CD8-positive, alpha-beta memory T cell (primary cell): ENCODE measurements at places on chromosomes 16 and 17. TPM values are rescaled to one million over a fixed set of nuclear protein-coding genes. Genes with fewer than 3 reads are reported as not detected.
A peak's percentile ranks its signal among the peaks of the same experiment; 100 is the strongest.

DNA sequence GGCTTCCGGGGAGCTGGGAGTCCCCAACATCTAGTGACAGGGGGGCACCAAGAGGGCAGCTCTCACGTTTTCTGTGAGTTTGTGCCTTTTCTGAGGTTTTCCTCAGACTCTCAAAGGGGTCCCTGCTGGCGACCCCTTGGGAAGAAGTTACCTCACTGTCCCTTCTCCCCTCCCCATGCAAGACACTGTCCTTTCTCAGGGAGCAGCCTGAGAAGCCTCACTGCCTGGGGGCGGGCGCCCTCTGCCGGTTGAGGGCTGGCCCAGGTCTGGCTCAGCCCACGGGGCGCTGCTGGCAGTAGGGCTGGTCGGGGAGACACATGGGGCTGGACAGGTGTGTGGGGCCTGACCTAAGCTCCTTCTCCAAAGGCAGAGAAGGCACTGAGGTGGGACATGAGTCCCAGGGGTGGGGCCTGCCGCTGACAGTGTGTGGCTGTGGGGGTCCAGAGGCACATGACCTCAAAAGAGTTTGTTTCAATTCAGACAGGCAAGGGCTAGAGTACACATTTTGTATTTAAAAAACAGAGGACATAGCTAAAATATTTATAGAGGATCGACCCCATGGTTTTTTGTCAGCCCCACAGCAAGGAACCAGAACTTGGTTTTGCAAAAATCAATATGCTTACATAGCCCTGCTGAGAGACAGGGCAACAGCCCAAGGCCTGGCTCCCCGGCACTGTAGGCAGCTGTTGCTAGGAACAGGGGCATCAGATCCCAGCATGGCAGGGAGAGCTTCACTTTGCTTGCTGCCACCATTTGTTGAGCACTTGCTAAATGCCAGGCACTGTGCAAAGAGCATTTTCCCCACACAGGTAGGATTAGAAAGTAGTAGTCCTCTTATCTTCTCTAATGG is 18.5 kb upstream of the ALDH3A1 start:
- DNase-seq, result peak; percentile 57

GRCh38 chr17:64240261-64240740 is 22.8 kb downstream of the TEX2 start:
- no peak for DNase-seq

GRCh38 chr17:39209317-39210092 is 9.4 kb downstream of the RPL19 start:
- DNase-seq, result peak; percentile 73

- DNase-seq, result peak; percentile 86
Observed at GRCh38 chr17:78343543-78344201, 16.2 kb downstream of the SOCS3 start.

GRCh38 chr16:82055117-82055516 is 20.1 kb downstream of the HSD17B2 start:
- no peak for DNase-seq

Gene GABARAPL2
- 61.7 TPM for total RNA-seq

- peak; percentile 69 for DNase-seq
Observed at GRCh38 chr17:1487939-1488825, 4.3 kb downstream of the MYO1C start.

DNA sequence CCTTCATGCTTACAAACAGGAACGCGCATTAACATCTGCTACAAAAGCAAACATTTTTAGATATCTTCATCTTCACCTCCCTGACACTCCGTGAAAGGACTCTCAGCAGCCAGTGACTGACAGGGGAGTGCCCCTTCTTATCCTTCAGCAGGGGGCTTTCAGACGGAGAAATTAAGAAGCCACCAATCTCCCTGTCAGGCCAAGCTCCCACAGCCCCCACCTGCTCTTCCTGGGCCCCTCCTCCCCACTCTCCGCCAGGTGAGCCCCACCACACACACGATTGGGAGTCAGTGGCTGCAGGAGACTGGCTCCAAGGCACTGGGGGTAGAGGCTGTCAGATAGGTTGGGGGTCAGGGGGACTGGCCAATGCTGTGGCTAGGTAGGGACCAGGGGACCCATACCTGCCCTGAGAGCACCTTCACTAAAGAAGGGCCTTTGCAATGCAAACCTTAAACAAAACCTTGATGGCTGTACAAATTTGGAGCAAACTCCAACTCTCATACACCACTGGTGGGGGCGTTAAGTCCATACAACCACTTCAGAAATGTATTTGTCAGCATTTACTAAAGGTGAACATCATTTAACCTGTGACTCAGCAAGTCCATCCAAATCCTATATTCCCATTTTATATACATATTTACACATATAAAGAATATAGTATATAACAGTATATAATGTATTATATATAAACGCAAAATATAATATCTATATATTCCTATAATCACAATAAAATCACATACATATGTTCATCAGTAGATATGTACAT is 232.2 kb downstream of the ZNF423 start:
- no peak for DNase-seq

Gene STAC2
- total RNA-seq, result not detected

DNA sequence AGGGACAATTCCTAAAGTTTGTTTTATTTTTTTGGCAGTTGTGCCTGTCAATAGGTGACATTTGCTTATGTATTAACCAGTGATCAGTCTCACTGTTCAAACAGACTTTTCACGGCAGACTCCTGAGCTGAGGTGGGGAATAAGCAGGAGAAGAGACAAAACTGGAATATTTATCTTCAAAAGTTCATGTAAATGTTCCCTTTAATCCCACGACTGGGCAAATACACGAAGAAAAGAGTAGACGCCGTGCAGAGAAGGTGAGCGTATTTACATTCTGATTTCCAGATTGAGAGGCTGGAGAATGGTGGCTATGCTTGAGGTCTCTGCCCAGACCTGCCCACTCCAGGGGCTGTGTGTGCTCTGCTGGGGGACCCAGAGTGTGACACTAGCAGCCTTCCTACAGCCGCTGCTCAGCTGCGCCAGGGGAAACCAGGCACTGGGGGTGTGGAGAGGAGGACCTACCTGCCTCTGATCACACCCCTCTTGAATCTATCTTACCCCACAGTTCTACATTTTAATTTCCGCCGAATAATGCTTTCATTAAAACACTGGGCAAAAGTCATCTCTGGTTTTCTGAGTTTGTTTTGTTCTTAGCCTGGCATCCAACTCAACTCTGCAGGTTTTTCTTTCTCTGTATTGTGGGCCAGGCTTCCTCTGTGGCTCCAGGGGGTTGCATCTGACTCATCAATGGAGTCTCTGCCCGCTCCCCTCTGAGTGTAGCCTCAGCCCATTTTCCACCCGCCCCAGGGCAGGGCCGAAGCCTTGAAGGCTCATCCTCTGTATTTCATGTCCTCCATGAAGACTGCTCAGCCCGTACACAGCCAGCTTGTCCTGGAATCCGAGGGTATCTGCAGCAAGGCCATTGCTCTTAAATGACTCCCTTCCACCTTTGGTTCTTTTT is 237.1 kb downstream of the NTN1 start:
- DNase-seq, result no peak

- DNase-seq, result no peak
Observed at GRCh38 chr17:62755141-62755851, 52.8 kb downstream of the MARCHF10 start.

DNA sequence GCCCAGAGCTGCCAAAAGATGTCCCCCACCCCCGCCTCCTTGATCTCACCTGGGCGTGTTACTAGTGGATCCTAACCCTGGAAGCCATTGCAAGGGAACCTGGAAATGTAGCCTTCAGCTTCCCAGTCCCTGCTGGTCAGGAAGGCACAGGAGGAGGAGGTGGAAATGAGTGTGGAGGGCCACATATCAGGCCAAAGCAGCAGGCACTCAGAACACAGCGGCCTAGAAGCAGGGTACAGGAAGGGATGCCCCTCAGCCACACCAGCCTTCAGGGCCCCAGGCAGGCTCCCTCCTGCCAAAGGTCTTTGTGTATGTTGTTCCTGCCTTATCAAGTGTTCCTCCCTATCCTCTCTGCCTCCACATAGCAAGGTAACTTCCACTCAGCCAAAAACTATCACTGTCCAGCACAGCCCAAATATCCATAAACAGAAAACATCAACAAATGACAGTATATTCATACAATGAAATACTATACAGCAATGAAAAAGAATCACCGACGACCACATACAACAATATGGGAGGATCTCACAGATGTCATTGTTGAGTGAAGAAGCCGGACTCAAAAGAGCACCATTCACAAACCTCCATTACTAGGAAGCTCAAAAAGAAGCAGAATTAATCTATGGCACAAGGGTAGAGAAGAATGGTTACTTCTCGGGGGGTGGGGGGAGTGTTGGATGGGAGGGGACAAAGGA is 28.2 kb upstream of the TNFRSF13B start:
- DNase-seq, result no peak

- peak; percentile 49 for DNase-seq
Observed at GRCh38 chr16:4696905-4697847, 3.8 kb downstream of the NUDT16L1 start.
